Memory B cell (primary cell): ENCODE measurements at places on chromosomes 5 and 9.

- H3K4me3 ChIP-seq = no peak overlapping the region
- no peak overlapping the region for H3K27ac ChIP-seq
- no peaks in the 10 kb centered on the region for H3K4me1 ChIP-seq
- no peaks in the 10 kb centered on the region for H3K27me3 ChIP-seq
- H3K36me3 ChIP-seq = no peaks in the 10 kb centered on the region
Observed at GRCh38 chr5:64347309-64347708, 158.5 kb upstream of the RGS7BP start.

GRCh38 chr9:38488156-38488698 is 64.0 kb upstream of the IGFBPL1 start:
- H3K36me3 ChIP-seq = no peaks in the 10 kb centered on the region
- no peak overlapping the region for H3K4me3 ChIP-seq
- H3K27ac ChIP-seq = no peak overlapping the region
- peaks cover 13% of the 10 kb centered on the region for H3K27me3 ChIP-seq

DNA sequence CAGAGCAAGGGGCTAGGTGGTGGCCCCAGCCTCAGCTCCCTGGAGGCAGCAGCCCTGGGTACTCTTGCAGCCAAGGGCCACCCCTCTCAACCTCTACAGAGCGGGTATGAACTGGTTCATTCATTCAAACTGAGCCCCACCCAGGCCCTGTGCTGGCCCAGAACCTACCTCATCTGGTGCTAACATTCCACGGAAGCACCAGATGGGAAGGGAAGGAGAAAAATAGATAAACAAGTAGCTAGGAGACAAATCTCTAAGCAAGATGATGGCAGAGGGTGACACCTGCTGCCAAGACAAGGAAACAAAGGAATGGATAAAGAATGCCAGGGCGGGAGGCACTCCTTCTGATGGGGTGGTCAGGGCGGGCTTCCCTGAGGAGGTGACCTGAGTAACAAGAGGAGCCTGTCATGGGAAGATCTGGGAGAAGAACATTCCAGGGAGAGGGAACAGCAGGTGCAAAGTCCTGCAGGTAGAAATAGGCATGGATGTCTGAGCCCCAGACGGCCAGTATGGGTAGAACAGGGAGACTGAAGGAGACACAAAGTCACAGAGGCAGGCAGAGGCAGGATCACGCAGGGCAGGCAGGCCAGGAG is 6.1 kb downstream of the ST6GALNAC4 start:
- peak overlapping the region; percentile 30 for H3K4me3 ChIP-seq
- no peaks in the 10 kb centered on the region for H3K27me3 ChIP-seq
- H3K27ac ChIP-seq = peak overlapping the region; percentile 90
- peaks cover 22% of the 10 kb centered on the region for H3K36me3 ChIP-seq
- peaks cover 26% of the 10 kb centered on the region for H3K4me1 ChIP-seq
- DNase-seq = no peak

- peaks cover 60% of the 10 kb centered on the region for H3K4me1 ChIP-seq
- no peak for DNase-seq
- no peak overlapping the region for H3K4me3 ChIP-seq
- H3K27ac ChIP-seq = peak overlapping the region; percentile 28
- no peaks in the 10 kb centered on the region for H3K27me3 ChIP-seq
Observed at GRCh38 chr5:151130922-151131891, 26.4 kb downstream of the ANXA6 start.

DNA sequence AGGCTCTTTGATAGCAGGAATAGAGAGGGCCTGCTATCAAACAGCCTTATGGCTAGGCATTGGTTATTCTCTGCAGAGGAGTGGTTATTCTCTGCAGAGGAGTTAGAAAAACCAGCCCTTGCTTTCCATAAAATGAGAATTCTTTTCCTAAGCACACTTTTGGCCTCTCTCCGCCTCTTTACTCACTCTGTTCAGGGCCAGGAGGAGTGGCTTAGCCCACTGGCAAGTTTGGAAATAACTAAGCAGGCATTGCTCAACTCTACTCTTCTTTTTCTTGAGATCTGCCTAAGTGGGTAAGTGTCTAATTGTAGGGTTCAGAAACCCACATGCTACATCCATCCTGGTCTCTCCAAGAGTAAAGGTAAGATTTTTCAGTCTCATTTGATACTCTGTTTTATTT is 341.7 kb downstream of the KIAA0825 start:
- no peaks in the 10 kb centered on the region for H3K27me3 ChIP-seq
- H3K36me3 ChIP-seq = no peaks in the 10 kb centered on the region
- no peaks in the 10 kb centered on the region for H3K4me1 ChIP-seq

DNA sequence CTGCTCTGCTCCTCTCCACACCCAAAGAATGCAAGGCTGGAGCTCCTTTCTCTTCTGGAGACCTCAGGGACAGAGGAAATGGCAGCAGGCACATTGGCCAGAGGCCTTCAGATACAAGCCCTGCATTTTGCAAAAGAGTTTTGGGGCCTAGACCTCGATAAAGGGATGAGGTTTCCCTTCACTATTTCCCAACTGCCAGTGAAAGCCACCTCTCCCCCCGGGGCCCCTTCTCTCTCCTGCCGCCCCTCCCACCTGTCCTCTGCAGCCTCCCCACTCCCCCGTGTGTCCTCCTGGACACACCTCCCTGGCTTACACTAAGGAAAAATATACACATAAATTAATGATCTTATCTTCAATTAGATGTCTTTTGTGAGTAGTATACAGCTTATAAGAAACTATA is 21.3 kb upstream of the LMNB1 start:
- H3K27ac ChIP-seq = no peak overlapping the region
- no peaks in the 10 kb centered on the region for H3K27me3 ChIP-seq
- no peak for DNase-seq
- H3K4me3 ChIP-seq = no peak overlapping the region
- no peaks in the 10 kb centered on the region for H3K36me3 ChIP-seq

DNA sequence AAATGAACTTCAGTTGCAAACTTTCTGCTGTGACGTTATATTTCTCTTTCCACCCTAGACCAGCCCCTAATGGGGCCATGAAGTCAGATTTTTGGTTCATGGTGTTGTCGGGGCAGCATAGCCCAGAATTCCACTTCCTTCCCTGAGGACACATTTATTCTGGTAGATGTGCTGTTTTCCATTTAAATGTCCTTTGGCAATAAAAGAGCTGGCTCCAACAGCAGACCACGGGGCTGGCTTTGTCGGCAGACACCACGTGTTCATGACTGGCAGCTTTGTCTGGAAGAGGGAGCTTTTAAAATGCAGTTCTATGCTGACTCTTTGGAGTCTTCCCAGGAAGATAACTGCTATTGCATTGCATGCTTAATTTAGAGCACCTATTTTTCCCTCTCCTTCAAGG is 17.6 kb upstream of the LCP2 start:
- DNase-seq = no peak
- no peak overlapping the region for H3K4me3 ChIP-seq
- H3K36me3 ChIP-seq = no peaks in the 10 kb centered on the region
- peaks cover 9% of the 10 kb centered on the region for H3K4me1 ChIP-seq
- H3K27ac ChIP-seq = no peak overlapping the region
- H3K27me3 ChIP-seq = peaks cover 8% of the 10 kb centered on the region

GRCh38 chr5:96243203-96243602 is 189.8 kb downstream of the PCSK1 start:
- H3K4me3 ChIP-seq = no peak overlapping the region
- no peaks in the 10 kb centered on the region for H3K36me3 ChIP-seq
- no peak for DNase-seq
- H3K27me3 ChIP-seq = peaks cover 11% of the 10 kb centered on the region

DNA sequence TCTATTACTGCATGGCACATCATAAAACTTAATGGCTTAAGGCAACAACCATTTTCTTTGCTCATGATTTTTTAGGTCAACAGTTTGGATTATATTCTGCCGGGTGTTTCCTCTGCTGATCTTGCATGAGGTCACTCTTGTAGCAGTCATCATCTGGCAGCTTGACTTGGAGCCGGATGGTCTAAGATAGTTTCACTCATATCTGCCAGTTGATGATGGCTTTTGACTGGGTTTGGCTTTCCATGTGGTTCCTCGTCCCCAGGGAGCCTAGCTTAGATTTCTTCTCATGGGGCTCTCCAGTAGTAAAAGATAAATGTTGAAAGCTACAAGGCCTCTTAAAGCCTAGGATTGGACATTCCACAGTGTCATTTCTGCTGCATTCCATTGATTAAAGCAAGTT is 27.4 kb downstream of the LNPEP start:
- peak overlapping the region; percentile 90 for H3K27ac ChIP-seq
- peaks cover 11% of the 10 kb centered on the region for H3K36me3 ChIP-seq
- H3K4me3 ChIP-seq = no peak overlapping the region
- peaks cover 36% of the 10 kb centered on the region for H3K4me1 ChIP-seq

- H3K4me3 ChIP-seq = no peak overlapping the region
- H3K27ac ChIP-seq = peak overlapping the region; percentile 63
- no peaks in the 10 kb centered on the region for H3K36me3 ChIP-seq
Observed at GRCh38 chr9:21096172-21096900, 18.6 kb upstream of the IFNB1 start.

DNA sequence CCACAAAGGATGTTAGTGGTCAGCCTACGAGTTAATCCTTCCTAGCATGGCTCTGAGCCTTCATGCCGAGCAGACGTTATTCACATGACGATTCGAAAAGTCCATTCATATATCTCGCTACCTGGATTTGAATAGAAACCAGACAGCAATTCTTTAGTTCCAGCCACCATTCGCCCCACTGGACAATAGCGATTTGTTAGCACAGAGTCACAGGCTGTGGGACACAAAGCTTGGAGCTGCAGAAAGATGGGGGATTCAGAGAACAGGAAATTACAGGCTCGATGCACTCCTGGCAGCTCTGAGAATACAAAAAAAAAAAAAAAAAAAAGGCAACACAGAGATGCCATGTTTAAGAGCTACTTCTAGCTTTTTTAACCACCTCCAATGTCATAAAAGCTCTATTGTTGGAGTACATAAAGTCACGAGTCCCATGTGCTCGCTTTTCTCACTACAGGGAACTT is 110.7 kb downstream of the NR6A1 start:
- peaks cover 5% of the 10 kb centered on the region for H3K27me3 ChIP-seq
- peaks cover 13% of the 10 kb centered on the region for H3K4me1 ChIP-seq
- peak overlapping the region; percentile 49 for H3K4me3 ChIP-seq
- no peak overlapping the region for H3K27ac ChIP-seq

GRCh38 chr9:33858423-33858822 is 41.5 kb downstream of the UBE2R2 start:
- no peak overlapping the region for H3K4me3 ChIP-seq
- H3K36me3 ChIP-seq = peaks cover 10% of the 10 kb centered on the region
- peaks cover 12% of the 10 kb centered on the region for H3K4me1 ChIP-seq
- no peaks in the 10 kb centered on the region for H3K27me3 ChIP-seq
- no peak for DNase-seq
- no peak overlapping the region for H3K27ac ChIP-seq

- DNase-seq = no peak
- H3K27me3 ChIP-seq = peaks cover 23% of the 10 kb centered on the region
- H3K4me1 ChIP-seq = peaks cover 12% of the 10 kb centered on the region
Observed at GRCh38 chr5:112413611-112414010, 5.5 kb downstream of the EPB41L4A start.

GRCh38 chr5:32325062-32325461 is 12.3 kb upstream of the MTMR12 start:
- H3K4me1 ChIP-seq = peaks cover 3% of the 10 kb centered on the region
- H3K4me3 ChIP-seq = no peak overlapping the region
- peaks cover 4% of the 10 kb centered on the region for H3K36me3 ChIP-seq
- DNase-seq = no peak

- no peak overlapping the region for H3K27ac ChIP-seq
- no peaks in the 10 kb centered on the region for H3K4me1 ChIP-seq
- H3K27me3 ChIP-seq = no peaks in the 10 kb centered on the region
- H3K4me3 ChIP-seq = no peak overlapping the region
Observed at GRCh38 chr5:147391781-147392180, 118.1 kb downstream of the DPYSL3 start.

DNA sequence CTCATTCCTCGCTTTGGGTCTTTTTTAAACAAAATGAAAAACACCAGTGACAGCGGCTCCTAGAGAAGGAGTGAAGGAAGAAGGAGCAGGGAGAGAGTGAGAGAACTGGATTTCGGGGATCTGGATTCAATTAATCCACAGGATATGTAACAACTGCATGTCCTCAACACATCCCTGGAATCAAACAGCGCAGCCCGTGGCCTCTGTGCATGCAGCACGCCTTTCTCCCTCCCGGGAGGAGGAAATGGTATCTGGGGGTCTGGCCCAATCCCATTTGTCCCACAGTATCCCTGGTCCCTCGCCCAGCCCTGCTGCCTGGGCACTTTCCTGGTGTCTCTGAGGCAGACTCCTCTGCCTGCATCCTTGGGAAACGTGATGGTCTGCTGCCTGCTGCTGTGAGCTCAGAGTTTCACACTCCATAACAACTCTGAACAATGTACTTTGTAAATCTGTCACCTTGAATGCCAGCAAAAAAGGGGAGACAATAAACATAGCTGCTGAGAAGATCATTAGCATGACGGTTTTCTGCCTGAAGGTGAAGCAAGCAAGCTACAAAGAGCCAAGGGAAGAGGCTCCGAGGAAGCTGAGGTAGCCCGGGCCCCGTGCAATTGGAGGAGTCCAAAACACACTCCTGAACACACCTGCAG is 56.1 kb downstream of the PTCH1 start:
- H3K27me3 ChIP-seq = peaks cover 11% of the 10 kb centered on the region
- DNase-seq = no peak
- no peak overlapping the region for H3K4me3 ChIP-seq

- H3K36me3 ChIP-seq = peaks cover 1% of the 10 kb centered on the region
- DNase-seq = no peak
- H3K4me3 ChIP-seq = no peak overlapping the region
- peaks cover 15% of the 10 kb centered on the region for H3K27me3 ChIP-seq
- no peaks in the 10 kb centered on the region for H3K4me1 ChIP-seq
- no peak overlapping the region for H3K27ac ChIP-seq
Observed at GRCh38 chr5:142295084-142295758, 29.6 kb downstream of the SPRY4 start.

DNA sequence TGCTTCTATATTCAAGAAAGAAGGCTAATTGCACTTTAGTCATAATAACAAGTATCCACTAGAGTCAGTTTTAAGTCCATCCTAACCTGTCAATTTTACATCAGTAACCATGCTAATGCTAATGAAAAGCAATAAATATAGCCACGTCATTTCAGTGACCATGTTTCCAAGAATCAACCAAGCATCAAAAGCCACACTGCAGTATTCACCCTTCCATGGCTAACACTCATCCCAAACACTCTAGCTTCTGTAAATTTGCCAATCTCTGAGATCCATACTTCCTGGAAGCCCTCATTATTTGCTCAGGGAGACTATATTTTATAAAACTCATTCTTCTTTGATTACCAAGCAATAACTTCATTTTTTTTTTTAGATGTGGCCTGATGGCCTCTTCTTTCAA is 712.0 kb downstream of the CETN3 start:
- H3K27ac ChIP-seq = no peak overlapping the region
- H3K36me3 ChIP-seq = no peaks in the 10 kb centered on the region
- no peak for DNase-seq
- H3K4me1 ChIP-seq = no peaks in the 10 kb centered on the region
- no peak overlapping the region for H3K4me3 ChIP-seq
- H3K27me3 ChIP-seq = peaks cover 3% of the 10 kb centered on the region
